DMS79 treated with DMSO at 0.1 percent for 48 hours (cell line): ENCODE measurements at places on chromosomes 12 and 14.

GRCh38 chr14:77059276-77059915 lies 30.9 kb upstream of the IRF2BPL start:
- DNase-seq = no peak

- DNase-seq = no peak
These were observed 28.5 kb downstream of the JDP2 start for GRCh38 chr14:75456069-75456996.

DNA sequence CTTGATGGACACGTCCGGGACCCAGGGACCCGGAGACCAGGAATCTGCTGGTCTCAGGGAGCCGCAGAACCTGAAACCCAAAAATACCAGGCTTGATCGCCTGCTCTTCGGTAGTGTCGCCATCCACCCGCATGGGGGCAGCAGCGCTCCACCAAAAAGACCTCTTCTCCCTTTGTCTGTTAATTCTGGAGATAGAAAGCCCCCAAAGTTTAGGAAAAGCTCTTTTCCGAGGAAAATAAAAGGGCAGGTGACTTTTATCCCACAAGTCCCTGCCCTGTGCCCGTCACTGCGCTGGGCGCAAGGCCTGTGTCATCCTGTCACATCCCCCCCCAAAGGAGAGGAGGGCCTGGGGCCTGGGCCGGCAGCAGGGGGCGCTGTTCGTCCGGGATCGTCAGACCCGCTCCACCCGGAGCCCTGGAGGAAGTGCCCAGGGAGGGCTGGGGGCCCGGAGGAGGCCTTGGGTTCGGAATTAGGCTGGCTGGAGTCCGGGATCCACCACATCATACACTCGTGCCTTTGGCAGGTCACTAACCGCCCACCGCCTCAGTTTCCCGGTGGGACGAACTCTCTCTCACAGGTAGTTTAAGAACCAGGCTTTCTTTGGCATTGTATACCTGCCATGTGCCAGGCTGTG lies 31.9 kb downstream of the DAD1 start:
- DNase-seq = peak; percentile 75

GRCh38 chr12:92463171-92463570 lies 239.6 kb upstream of the PLEKHG7 start:
- no peak for DNase-seq

GRCh38 chr12:53947743-53948142 lies 7.0 kb upstream of the HOXC12 start:
- DNase-seq = no peak
